ENCODE measurements at places on chromosomes 7 and 10.
A peak's percentile ranks its signal among the peaks of the same experiment; 100 is the strongest.

GRCh38 chr7:128755819-128756476 lies 16.8 kb downstream of the CALU start:
- no peak for DNase-seq

DNA sequence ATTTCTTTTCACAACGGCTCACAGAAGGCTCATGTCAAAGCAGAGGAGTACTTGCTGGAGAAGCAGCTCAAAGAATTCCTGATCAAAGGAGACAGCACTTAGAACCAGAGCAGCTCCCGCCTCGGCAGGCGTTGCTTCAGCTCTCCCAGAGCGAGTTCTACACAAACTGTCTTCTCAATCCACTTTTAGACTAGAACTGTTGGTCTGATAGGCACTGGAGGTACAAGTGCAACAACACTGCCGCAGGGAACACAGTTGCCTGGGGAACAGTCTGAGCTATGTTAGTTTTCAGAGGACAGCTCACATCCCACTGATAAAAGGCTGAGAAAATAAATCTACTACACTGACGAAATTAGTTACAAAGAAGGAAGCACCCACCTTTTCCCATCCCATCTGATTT lies 35.4 kb downstream of the CYTH3 start:
- DNase-seq, result no peak

DNA sequence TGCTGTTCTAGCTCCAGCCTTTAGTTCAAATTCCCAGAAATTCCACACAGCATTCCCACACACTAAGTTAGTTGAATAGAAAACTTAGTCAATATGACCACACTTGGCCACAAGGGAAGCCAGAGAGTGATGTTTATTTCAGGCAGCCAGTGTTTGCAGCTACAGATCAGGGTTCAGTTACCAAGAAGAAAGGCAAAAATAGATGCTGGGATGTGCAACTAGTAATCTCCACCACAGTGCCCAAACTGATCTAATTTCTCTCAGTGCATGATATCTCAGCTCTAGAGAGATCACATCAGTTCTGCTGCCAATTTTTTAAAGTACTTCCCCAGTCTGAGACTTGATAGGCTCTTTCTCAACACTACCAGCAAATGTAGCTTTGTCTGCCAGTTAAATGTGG lies 17.6 kb downstream of the SLF2 start:
- no peak for DNase-seq

DNA sequence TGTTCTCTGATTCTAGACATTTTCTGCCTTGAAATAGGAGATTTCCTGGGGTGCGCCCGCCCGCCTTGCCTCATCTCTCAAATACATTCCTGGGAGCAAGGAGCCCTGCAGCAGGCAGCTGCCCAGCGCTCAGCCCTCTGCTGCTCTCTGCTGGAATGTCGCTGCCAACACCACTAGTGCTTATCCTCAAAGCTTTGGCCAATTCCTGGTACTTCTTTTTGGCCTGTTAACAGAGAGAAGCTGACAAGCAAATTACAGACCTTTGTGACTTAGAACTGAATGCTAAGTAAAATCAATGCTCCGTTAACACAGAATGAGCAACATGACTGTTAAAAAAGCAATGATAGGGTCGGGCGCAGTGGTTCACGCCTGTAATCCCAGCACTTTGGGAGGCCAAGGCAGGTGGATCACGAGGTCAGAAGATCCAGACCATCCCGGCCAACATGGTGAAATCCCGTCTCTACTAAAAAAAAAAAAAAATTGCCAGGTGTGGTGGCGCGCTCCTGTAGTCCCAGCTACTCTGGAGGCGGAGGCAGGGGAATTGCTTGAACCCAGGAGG lies 41.9 kb upstream of the SYPL1 start:
- DNase-seq, result peak; percentile 47

DNA sequence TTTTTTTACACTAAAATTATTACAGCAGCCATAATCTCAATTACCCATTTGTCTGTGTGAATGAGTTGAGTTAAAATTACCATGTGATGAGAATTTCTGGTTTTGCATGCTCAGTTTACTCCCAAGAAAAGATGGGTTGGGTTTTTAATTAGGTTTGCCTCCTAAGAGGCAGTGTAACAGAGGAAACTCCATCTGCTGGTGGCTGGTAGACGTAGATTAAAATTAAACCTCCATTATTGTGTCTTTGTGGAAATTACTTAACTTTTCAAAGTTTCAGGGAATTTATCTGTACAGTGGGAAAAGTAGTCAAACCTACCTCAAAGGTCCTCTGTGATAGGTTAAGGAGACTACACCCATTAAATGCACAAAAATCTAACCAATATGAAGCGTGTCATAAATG lies 954.2 kb downstream of the PCDH15 start:
- no peak for DNase-seq

DNA sequence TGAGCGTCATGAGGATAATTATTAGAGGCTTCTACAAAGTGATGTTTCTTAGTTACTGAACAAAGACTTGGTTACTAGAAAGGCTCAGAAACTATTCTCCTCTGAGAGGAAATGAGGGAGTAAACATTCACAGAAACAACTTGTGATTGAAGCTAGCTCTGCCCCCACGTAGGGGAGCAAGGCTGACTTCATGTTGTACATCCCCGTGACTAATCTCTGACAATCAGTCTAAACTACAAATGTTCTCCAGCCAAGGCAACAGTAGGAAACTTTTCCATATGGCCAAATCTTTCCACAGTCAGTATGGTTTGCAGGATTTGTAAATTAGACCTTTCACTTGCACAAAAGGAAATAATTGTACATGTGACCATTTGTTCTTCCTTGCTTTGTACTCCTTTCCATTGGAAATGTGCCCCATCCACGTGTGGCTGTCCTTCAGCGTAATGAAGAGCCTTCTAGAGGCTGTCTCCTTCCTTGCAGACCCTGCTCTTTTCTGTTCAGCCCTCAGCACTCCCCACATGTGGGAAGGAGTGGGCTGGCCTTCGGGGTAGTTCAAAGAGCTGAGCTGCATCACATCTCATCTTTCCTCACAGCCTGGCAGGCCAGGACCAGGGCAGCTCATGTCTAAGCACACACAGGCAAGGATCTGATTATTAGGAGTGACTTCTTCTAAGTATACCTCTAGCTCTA lies 93.5 kb downstream of the PCGF5 start:
- DNase-seq, result no peak

DNA sequence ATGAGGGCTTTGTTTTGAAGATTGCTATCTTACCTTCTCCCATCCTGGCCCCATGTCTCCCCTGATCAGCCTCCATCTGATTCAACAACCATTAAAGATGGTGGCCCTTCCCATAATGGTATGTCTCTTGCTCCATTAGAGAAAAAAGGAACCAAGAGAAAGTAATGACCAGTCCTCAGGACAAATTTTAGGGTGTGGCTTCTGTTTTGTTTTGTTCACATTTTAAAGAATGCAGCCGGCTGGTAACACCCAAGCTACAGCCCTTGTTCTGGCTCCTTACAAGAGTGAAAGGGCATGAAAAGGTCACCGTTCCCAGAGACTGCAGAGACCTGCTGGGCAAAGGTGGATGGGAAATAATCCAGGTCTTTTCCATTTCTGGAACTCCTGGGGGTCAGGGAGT lies 287.9 kb upstream of the NEBL start:
- no peak for DNase-seq

- DNase-seq, result no peak
These were observed 9.0 kb upstream of the CUZD1 start for GRCh38 chr10:122854648-122855047.

- DNase-seq, result no peak
These were observed 109.9 kb downstream of the ITGB8 start for GRCh38 chr7:20440472-20441105.

- DNase-seq, result no peak
These were observed 2.0 kb upstream of the HOXA3 start for GRCh38 chr7:27154369-27154768.

DNA sequence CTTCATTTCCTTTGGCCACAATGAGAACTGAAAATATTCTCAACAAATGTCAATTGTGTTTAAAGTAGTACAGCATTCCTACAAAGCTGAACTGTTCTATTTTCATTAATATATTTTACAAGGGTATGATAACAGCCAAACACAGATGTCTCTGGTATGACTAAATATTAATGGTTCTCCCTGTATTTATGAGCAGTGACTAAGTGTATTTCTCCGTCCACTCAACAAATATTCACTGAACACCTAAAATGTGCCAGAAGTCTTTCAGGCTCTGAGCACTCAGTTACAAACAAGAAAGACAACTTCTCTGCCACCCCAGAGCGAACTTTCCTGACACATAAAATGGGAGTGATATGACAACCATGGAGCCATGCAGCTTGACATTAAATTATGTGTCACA lies 135.6 kb downstream of the VPS41 start:
- DNase-seq, result no peak

- DNase-seq, result peak; percentile 35
These were observed 63.4 kb upstream of the DNAJB6 start for GRCh38 chr7:157273208-157274093.

DNA sequence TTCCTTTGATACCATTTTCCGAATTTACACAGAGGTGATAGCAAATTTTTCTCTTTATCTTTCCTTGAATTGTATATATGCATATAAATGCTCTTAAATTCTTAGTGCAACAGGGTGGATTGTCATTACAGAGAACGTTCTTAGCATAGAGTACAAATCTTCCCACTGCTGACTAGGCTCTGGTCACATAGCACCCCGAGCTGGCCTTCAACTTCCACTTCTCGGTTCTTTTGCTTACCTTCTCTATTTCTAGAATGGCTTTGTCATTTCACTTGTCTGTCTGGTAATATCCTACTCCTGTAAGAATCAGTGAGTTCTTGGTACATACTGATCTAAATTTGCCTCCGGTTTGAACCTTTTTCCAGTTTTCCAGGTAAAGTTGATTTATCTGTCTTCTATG lies 13.4 kb downstream of the ADIRF start:
- DNase-seq, result no peak

DNA sequence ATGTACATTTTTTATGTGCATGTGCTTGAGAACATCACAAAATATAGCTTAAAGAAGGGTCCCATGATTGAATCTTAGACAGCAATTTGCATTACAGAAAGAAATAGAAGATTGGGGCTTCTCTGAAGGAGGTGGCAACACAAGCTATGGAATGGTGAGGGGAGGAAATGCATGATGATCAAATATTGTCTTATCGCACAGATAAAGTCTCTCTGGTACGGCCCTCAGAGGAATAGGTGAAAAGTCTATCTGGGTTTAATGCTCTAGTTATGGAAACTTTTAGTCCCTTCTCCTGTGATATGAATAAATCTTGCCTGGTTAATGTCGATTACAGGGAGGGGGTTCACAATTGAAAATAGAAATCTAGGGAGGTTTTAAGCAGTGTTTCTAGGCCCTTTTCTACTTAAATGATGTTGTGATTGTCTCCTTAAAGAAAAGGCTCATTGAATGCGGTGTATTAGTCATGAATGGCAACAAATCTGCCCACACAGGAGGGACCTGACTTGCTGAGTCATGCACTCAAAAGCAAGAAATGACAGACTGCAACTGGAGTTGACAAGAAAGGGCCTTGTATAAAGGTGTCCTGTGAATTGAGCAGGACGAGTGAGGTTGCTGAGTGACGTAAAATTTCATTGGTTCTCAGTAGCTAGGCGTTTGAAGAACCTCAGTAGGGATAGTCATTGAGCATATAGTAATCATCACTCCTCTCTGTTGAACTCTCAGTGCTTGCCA lies 133.4 kb upstream of the CSTF2T start:
- no peak for DNase-seq

DNA sequence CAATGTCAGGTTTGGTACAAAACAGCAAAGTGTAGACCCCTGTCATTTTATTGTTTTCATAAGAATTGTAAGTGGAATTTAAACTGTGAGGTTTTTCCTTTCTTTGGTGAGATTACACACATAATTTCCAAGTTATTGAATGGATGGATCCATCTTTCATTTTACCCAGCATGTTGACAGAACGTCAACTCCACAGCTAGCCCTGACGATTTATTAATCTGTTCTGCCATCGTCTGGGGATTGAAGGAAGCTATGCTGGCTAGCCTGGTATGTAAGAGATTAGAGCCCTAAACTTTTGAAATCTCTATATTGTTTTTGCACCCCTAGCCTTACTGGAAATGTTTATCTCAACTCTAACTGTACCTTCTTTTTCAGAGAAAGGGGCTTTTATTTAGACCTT lies 8.6 kb downstream of the WNT16 start:
- DNase-seq, result no peak

DNA sequence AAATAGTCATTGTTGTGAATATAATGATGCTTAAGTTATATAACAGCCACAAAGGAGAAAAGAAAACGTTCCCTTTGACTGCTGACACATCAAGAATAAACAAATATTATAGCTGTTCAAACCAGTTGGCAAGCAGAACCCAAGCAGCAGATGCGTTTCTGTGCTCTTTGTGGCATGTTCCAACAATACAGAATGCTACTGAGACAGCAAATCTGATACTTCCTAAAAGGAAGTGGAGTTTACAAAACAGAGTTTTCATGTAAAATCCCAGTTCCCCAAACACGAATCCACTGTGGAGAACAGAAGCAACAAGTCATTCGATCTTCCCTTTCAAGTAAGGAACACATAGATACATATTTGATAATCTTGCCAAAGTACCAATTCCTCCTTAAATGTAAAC lies 170.9 kb upstream of the ASAH2 start:
- no peak for DNase-seq

DNA sequence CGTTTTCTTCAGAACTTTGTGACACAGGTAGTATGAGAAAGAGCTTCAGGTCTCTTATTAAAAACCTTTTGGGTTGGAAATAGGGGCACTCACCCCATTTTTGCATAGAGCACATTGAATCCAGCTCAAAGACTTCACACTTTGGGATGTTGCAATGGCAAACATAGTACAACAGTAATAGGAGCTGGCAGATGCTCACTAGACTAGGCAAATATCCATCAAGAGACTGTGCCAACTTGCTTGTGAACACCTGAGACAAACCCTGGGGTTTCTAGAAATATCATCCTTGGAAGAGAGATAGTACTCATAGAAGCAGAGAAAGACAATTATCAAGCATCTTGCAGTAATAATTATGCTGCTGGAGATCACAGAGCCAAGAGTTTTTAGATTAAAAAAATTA lies 280.0 kb downstream of the CACNA2D1 start:
- no peak for DNase-seq

- no peak for DNase-seq
These were observed 4.5 kb upstream of the ASB10 start for GRCh38 chr7:151191544-151191943.

DNA sequence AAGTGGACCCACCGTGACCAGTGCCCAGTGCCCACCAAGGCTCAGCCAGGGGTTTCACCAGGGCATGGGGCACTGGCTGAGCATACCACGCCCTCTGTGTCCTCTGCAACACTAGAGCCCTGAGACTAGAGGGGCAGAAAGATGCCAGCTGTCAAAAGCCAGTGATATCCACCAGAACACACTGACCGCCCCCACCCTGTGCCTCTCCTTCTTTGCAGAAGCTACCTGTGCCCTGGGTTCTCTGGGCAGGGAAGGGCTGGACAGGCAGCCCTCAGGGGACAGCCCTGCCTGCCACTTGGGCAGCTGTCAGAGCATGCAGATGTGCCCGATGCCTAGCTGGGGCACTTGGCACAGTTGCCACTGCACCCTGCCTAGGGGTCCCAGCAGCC lies 494 bp downstream of the VSIR start:
- no peak for DNase-seq

DNA sequence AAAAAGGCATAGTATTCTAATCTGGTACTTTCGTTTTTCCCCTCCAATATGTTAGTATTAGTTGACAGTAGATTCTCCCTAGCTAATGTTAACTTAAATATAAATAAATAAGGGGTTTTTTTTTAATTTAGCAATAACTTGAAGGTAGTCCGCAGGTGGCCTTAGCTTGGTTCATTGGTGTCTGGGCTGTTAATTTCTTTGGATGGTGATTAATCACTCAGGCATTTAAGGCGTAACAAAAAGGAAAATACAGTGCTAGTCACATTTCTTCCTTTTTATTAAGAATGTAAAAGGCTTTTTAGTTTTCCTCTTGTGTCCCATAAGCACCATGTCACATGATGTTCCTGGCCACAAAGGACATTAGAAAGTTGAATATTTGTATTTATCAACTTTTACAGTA lies 161.0 kb upstream of the POT1 start:
- no peak for DNase-seq
